ENCODE measurements at places on chromosomes 6 and 20.

- DNase-seq = no peak
These were observed 36.0 kb downstream of the KIAA1755 start for GRCh38 chr20:38224531-38224930.

DNA sequence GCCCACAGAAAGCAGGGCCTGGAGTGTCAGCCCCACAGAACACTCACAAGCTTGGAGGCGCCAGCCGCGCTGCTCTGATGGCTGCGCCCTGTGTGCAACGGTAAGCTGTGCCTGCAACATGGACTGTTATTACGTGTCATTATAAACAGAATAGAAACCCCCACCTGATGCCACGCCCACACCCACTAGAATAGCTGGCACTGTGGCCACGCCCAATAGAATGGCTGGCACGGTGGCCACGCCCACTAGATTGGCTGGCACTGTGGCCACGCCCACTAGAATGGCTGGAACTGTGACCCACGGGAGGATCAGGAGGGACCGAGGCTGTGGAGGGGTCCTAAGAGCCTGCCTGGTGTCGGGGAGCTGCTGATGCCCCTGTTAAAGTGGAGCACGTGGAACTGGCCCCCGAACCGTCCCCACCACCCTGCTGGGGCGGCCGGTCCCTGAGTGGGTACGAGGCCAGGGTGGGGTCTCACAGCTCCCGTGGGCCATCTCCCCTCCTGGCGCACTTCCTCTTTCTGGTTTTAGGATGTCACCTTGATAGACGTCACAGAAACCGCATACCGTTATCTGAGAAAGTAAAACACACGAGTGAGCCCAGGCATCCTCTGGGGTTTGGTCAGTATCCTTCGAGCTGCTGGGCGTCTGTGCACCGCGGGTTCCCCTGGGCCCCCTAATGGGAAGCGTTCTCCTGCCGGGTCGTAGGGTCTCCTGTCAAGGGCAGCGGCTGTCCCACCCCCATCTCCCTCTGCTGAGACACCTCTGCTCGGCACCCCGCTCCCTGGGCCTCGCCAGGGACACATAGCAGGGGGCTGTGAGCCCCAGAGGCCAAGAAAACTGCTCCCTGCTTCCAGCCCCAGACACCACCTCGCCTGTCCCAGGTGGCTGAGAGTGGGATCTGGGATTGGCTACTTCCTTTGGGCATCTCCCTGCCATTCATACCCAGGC is 25.4 kb downstream of the SLC17A9 start:
- no peak for DNase-seq

- no peak for DNase-seq
These were observed 3.4 kb upstream of the ZNF217 start for GRCh38 chr20:53597030-53597482.

- no peak for DNase-seq
These were observed 245.0 kb downstream of the GMPR start for GRCh38 chr6:16483315-16483875.

DNA sequence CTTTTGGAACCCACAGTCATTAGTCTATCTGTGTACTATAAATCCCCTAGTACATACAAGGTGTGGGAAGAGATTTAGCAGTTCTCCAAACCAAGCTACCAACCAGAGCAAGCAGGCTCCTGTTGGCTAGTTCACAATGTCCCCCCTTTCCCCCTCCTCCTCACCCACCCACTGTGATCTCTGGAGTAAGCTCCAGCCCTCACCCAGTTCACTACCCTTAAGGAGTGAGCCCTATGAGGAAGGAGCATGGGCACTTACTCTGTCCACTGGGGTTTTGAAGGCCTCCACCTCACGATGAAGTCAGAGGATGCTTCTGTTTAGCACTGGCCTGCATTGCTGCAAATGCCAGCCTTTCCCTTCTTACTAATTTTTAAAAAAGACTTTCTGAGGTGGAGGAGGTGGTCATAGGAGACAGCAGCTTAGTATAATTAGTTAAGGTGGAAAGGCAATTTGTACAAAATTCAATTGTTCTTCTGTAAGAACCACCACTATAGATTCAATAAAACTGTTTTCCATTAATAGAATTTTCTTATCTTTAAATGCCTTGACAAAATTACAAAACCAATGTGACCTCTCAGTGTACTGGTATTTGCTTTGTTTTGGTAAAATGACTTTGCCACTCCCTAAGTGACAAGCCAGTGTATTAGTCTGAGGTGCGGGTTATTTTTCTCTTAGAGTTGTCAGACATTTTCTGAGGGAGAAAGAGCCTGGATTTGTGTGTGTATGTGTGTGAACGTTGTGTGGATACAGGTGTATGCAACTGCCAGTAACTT is 86.2 kb downstream of the TULP4 start:
- no peak for DNase-seq

Data from HCEC 1CT (cell line).